Activated CD4-positive, alpha-beta memory T cell treated with anti-CD3 and anti-CD28 coated beads for 36 hours (primary cell): ENCODE measurements at places on chromosomes 13 and 19. TPM values are rescaled to one million over a fixed set of nuclear protein-coding genes. Genes with fewer than 3 reads are reported as not detected.

Gene CYP4F2
- total RNA-seq: not detected

Gene MAST1
- 1.7 TPM for total RNA-seq

Gene PRSS57
- total RNA-seq: not detected

Gene MEF2B
- 3.9 TPM for total RNA-seq

Gene SHISA2
- 0.17 TPM for total RNA-seq

Gene B3GNT3
- total RNA-seq: 0.34 TPM

Gene TEX26
- total RNA-seq: not detected

Gene CYP2F1
- total RNA-seq: not detected

Gene ZNF135
- 0.12 TPM for total RNA-seq

Gene APOC4
- not detected for total RNA-seq

Gene ZNF154
- total RNA-seq: 0.48 TPM

Gene TSKS
- total RNA-seq: 0.63 TPM

Gene MISP
- not detected for total RNA-seq

Gene ATP8A2
- 0.22 TPM for total RNA-seq

Gene GRK1
- total RNA-seq: not detected

Gene ZNF497
- total RNA-seq: 0.31 TPM

Gene ZNF708
- 10.1 TPM for total RNA-seq

Gene CTU1
- total RNA-seq: 9.8 TPM

Gene RUBCNL
- total RNA-seq: 0.74 TPM

Gene POP4
- 102 TPM for total RNA-seq

Gene ADGRE2
- 0.58 TPM for total RNA-seq

Gene ZNF260
- total RNA-seq: 3.7 TPM

Gene SHC2
- not detected for total RNA-seq

Gene IZUMO2
- total RNA-seq: not detected

Gene CBLC
- not detected for total RNA-seq

Gene BRD4
- 103 TPM for total RNA-seq

Gene ENOX1
- total RNA-seq: 0.45 TPM

Gene OR10H2
- not detected for total RNA-seq

Gene C1QTNF9
- total RNA-seq: not detected

Gene N4BP2L2
- total RNA-seq: 86.6 TPM

Gene IL17D
- total RNA-seq: 0.12 TPM

Gene ICAM1
- 45.2 TPM for total RNA-seq

Gene SLC15A1
- not detected for total RNA-seq

Gene ZNF616
- total RNA-seq: 11.6 TPM

Gene ZNF579
- 6.7 TPM for total RNA-seq

Gene LSM7
- 144 TPM for total RNA-seq
